Kidney epithelial cell (primary cell): ENCODE measurements at places on chromosomes 1 and 21.

DNA sequence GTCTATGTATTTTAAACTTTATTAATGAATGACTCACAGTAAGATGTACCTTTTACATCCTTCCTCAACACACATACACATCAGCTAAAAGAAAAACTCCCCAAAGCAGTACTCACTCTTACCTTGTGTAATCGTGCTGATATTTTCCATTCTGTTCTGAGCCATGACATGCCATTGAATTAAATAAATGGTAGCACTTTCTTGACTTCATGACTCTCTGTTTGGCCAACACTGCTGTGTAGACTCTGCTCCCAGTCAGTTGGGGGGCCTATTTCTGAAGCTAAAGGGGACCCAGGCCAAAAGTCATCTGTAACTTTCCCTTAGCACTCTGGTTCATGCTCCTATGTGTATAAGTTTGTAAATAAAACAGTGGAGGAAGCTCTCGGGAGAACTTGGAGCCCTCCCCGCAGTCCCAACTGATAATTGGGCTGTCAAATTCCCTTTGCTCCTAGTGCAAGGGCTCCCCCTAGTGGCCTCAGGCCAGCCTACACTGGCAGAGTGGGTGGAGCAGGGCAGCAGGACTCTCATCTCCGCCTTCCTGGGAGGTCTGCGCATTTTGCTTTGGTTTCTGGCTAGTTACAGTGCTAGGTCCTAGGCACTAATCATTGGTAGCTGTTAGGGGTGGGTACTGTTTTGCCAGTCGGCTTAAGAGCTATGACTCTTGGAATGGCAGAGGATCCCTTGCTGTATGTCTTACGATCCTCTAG is 1.7 kb upstream of the FYB2 start:
- DNase-seq, result no peak

GRCh38 chr1:75794382-75794781 is 2.3 kb upstream of the MSH4 start:
- no peak for DNase-seq

GRCh38 chr1:60257531-60257930 is 184.0 kb upstream of the C1orf87 start:
- no peak for DNase-seq

- DNase-seq, result no peak
These were observed 29.4 kb upstream of the BMP8A start for GRCh38 chr1:39462074-39462473.

DNA sequence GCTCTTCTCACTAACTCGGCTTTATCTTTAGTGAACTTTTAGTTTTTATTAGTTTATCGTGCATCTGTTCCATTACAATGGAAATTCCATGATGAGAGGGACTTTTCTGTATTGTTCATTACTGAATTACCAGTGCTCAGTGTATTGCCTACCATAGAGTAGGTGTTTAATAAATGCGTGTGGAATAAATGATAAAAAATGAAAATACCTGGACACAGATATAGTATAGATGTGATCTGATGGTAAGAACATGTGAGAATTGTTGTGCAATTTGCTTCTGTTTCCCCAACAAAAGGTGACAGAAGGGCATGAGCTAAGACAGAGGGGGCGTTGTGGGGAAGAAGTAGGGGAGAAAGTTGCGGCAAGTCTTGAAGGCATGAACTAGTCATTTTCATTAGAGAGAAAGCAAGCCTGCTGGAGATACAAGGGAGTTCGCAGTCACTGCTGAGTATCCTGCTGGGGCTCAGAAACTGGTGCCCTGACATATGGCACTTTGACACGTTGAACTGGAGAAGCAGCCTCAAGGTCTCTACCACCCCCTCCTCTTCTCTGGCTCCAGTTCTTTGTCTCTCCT is 5.6 kb upstream of the COG2 start:
- no peak for DNase-seq

DNA sequence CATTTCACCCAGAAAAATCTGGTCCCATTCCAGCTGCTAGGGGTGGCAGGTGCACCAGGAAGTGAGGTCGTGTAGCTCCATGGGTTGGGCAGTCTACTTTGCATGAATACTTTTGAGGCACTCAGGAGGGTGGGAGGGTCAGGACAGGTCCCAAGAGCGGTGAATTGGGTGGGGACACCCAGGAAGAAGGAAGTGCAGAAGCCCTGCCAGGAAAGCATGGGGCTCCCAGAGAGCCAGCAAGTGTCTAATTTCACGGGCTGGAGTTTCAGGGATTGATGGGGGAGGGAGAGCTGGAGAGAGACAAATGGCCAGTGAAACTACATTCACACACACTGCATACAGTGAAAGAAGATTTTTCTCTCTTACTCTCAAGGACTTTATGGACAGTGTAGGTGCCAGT is 137.8 kb downstream of the GALNT2 start:
- DNase-seq, result no peak

GRCh38 chr1:89608319-89608983 is 24.5 kb upstream of the LRRC8C start:
- no peak for DNase-seq

GRCh38 chr1:2570332-2570731 is 14.2 kb downstream of the TNFRSF14 start:
- DNase-seq, result no peak

DNA sequence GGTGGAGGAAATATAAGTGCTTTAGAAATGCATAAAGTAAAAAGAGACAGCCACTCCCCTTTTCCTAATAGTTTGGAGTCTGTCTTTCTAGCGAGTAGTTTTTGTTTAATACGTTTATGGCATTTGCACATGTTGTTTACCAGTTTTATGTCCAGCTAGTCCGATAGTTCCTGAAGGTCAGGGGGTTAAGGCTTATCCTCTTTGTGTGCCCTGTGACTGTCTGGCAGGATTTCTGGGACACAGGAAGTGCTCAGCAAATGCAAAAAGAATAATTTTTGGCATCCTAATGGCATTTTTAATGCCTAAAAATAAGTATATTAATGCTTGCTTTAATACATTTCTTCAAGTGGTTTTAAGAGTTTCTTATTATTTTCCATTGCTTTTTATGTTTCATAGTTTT is 58.4 kb downstream of the DYRK1A start:
- no peak for DNase-seq
